Stimulated activated CD4-positive, alpha-beta T cell treated with anti-CD3 and anti-CD28 coated beads, Interleukin-12 subunit alpha, Interleukin-12 subunit beta, amount 100 ng/mL, for 48 hours (primary cell): ENCODE measurements at places on chromosomes 5 and 9.

- no peak for DNase-seq
These were observed 1.3 kb upstream of the ZNF462 start for GRCh38 chr9:106861640-106862109.

DNA sequence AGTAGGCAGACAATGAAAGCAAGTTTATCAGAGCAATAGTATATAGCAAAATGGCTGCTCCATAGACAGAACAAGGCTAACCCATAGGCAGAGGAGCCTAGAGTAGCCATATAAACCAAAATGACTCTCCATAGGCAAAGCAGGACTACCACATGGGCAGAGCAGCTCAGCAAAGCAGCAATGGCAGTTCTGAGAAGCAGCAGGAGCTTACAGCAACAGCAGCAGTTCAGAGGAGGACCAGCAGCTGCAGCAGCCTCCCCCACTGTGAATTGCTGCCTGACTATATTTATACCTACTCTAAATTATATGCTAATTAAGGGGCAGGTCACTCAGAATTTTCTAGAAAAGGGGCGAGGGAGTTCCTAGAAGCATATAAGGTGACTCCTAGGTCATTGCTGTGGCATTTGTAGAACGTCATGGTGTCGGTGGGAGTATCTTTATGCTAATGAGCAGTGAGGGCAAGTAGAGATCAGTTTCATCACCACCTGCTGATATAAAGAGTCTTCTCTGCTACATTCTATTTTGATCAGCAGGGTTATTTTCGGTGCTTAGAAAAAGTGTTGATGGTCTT is 1115.5 kb downstream of the DTWD2 start:
- DNase-seq, result no peak

DNA sequence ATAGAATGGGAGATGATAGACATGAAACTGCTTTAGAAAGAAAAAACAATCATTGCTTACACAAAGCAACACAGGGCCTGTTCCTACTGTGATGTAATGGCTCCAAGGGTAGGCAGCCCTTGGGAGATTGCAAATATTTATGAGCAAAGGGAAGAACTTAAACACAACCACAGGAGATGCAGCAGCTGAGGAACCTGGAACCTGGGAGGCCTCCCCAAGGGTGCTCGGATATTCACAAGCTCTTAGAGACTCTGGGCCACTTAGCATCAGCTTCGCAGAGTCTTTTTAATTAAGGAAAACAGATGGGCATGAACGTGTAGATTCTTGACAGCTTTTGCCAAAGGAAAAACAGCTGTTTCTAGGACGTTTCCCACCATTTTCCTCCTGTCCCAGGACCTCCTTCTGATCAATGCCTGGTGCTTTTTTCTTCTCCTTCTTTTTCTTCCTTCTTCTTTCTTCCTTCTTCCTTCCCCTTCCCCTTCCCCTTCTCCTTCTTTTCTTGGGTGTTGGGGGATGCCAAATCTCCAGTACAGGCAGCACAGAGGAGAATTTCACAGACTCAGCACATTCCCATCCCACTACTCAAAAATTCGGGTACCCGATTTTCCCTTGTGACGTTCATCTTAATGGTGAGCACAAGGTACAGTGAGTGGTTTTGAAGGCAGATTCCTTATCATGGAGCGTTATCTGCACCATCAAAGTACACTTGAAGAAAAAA is 28.1 kb upstream of the TCF7 start:
- DNase-seq, result no peak

DNA sequence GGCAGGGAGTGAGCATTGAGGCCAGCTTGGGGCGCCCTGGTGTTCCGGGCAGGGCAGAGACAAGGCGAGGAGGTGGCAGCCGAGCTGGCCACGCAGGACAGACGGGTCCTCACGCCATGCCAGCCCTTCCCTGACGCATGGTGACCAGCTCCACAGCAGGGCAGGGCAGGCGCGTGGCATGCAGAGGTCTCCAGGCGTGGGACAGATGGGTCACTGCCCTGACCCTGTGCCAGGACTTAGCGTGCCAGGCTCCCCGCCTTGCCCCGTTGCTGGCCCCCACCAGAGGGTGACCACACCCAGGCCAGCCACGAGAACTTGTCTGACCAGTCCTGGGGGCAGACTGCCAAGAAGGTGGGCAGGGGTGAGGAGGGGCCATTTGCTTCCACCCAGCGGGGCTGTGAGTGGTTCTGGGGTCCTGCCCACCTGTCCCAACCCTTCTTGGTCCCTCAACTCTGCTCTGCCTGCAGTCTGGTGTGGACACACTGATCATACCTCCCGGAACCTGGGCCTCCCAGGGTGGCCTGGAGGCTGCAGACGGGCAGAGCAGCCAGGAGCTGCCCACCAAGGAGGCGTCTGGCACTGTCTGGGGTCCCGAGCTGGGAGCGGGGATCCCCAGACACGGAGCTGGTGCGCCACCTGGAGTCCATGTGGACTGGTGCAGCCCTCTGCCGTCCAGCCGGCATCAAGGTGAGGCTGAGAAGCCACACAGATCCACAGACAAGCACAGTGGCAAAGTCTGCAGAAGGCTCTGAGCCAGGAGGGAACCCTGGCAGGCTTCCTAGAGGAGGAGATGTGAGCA is at the start of gene RNF224:
TSS of gene RNF224 (plus strand) at position 449 of the 799 bp plus-strand sequence. CDS start 834 bp downstream, outside the sequence.
- peak; percentile 71 for DNase-seq

- DNase-seq, result no peak
These were observed 152.7 kb upstream of the ADRA1B start for GRCh38 chr5:159763562-159763961.

- no peak for DNase-seq
These were observed 395.9 kb downstream of the PSAT1 start for GRCh38 chr9:78692871-78693270.

DNA sequence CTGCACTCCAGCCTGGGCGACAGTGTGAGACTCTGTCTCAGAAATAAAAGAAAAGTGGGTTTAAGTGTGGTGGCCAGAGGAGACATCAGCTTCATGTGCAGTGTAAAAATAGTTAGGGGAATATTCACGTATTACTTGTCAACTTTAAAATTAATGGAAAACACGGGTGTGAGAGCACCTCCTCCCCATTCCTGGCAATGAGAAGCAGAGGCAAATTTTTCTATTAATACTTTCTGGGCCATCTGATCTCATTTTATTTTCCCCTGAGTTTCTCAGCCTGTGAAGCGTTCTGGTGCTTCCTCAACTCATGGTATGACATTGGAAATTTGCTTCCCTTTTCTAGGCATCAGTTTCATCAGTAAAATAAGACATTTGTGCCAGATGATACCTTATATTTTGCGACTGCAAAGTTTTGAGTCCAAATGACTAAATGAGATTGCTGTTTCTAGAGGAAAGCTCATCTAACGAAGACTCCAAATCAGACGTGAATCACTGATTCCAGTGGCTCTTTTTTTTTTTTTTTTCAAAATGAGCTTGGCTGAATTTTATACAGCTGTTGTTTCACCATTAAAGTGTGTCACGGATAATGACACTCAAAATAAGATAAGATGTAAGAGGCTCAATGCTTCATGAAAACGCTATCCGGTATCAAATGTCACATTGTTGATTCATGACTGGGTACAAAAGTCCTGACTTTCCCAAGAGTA is 104.6 kb downstream of the MSX2 start:
- no peak for DNase-seq

- DNase-seq, result no peak
These were observed 64.5 kb upstream of the TGFBR1 start for GRCh38 chr9:99040251-99040900.

GRCh38 chr9:28120184-28120583 is 546.9 kb upstream of the C9orf72 start:
- no peak for DNase-seq

DNA sequence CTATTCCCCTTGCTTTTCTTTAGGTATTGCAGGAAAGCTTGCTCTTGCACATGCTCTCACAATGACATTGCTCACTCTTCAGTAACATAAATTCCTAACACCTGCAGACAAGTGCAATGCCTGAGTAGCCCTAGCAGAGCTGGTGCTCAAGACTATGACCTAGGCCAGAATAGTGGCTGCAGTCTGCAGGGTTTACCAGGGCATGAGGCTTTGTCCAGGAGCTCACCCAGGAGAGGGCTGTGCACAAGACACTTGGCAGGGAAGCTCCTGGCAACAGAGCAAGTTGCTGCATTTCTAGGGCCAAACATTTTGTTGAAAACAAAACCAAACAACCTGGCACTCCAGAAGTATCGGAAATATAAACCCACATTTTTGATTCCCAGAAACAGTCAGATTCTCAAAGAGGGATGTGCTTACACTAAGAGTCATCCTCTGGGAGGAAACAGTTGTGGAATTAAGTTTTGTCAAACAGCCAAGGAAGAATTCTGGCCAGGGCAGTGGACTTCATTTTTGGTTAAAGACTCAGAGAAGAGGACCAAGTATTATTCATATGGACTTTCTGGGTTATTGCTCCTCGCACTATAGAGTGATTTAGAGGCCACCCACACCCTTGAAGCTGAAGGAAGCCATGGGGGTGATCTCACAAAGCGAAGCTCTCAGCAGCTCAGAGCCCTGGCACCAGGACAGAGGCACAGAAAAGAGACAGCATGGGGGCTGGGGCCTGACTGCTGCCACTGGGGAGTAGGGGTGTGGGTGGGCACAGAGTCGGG is 44.9 kb downstream of the MACROH2A1 start:
- no peak for DNase-seq

- no peak for DNase-seq
These were observed 184.5 kb downstream of the CEMIP2 start for GRCh38 chr9:71583792-71584191.

DNA sequence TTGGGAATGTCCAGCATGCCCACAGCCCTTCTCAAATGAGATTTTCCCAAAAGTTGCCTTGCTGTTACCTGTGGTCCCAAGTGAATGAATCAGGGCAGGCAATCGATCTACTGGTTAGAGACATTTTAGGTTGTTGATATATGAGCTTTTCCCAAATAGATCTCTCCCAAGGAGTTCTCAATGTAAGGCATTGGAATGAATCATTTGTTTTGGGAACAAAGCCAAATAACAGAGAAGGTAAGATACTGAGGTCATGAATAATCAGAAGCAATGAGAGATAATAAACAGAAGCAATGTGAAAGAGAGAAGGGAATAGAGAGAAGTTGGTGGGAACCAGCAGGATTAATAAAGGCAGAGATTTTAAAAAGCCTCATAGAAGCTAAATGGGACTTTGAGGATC is 93.6 kb upstream of the FER start:
- DNase-seq, result no peak

DNA sequence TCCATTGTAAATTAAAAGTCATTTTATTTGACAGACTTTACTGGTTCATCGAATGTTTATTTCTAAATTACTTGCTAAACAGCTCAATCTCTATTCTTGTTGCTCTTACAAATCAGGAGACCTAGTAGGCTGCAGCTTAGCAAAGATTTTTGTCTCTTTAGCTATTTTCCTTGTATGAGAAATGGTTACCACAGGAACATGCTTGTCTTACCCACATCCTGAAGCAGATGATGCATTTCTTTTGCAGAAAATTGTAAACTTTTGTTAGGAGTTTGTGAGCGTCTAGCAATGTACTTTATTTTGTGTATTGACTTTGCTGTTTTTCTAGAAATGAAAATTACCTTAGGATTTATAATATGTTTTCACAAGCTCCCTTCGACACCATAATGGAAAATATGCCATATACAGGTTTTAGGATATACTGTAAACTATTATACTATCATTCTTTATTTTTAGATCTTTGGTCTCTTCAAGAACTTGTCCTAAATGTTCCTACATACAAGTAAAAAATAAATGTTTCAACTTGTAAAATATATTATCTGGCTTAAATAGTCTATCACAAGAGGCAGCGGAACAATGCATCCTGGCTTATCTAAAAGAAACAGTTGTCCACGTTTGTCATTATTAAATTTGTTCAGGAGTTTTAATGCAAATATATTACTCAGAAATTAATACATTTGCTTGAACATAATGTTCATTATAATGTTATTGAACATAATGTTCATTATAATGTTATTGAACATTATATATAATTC is 54.1 kb downstream of the SPEF2 start:
- no peak for DNase-seq

DNA sequence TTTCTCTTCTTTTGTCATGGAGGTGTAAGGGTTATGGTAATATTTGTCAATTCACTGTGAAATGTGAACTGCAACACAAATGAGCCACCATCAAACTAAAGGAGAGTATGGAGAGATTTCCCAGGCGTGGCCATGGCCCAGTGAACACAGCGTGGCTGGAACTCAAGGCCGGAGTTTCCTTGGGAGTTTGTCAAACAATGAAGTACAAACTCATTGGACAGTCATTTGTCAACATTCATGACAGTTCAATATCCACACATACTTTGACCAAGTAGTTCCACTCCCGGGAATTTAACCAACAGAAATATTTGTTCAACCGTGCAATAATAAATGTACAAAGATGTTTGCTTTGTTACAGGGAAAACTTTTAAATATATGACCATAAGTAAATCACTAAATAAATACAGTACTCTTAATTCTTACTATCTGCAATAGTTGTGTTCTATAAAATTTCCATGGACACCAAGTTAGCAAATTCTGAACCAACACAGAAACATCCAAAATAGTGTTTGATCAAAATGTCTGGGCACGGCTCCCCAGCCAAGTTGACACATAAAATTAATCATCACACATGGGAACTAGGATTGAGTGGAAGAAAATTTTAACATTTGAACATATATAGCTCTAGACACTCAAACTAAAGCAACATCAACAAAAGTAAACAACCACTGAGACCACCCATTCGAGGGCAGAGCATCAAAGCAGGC is 87.1 kb downstream of the DIRAS2 start:
- no peak for DNase-seq

GRCh38 chr9:134544388-134545214 is 97.0 kb upstream of the COL5A1 start:
- no peak for DNase-seq

DNA sequence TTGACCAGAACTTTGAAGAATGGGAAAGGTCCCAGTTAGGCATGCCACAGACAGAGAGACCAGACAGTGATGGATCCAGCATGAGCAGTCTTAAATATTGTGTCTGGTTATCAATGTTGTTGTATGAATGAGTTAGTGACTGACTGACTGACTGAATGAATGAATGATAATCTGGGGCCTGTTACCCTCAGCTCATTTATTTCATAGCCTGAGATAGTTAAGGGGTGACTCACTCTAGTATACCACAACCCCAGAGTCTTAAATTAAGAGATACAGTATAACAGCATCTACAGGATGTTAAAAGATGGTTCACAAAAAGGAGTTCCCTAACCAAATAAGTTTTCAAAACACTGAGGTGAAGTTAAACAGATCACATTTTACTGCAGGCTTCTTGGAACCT is 133.5 kb downstream of the SGCD start:
- DNase-seq, result no peak

- no peak for DNase-seq
These were observed 428.6 kb downstream of the DMAC1 start for GRCh38 chr9:7370988-7371387.
